ENCODE measurements at places on chromosomes 1 and 21.

DNA sequence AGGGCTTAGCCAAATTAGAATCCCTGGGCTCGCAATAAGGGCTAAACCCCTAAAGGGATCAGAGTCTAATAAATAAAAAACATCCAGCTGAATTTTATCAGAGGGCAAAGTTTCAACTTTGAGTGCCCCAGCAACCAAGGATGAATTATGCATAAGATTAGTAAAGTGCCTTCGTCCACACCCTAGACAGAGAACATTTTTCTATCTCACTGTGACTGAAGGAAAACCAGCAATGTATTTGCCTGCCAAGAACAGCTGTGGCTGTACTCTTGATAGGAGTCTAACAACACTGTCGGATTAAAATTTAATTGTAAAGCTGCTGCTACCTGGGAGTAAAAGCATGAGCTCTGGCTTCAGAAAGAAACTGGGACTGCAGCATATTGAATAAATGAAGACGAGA is 23.3 kb downstream of the WNT2B start:
- no peak for DNase-seq

DNA sequence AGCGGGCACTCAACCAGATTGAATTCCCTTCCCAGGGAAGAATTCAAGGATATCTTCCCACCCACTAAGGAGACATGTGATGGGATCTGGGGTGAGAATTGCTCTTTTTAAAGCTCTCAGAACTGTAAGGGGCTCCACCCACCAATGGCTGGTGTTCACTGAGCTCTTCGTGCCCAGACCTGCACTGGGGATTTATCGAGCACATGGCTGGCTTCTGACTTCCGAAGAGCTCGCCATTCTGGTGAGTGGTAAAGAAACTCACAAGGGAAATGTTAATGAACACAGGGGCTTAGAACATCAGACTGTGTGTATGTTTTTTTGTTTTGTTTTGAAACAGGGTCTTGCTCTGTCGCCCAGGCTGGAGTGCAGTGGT is 9.8 kb downstream of the PADI3 start:
- DNase-seq = no peak

- no peak for DNase-seq
Measured at GRCh38 chr1:208587110-208587509, 342.9 kb upstream of the PLXNA2 start.

DNA sequence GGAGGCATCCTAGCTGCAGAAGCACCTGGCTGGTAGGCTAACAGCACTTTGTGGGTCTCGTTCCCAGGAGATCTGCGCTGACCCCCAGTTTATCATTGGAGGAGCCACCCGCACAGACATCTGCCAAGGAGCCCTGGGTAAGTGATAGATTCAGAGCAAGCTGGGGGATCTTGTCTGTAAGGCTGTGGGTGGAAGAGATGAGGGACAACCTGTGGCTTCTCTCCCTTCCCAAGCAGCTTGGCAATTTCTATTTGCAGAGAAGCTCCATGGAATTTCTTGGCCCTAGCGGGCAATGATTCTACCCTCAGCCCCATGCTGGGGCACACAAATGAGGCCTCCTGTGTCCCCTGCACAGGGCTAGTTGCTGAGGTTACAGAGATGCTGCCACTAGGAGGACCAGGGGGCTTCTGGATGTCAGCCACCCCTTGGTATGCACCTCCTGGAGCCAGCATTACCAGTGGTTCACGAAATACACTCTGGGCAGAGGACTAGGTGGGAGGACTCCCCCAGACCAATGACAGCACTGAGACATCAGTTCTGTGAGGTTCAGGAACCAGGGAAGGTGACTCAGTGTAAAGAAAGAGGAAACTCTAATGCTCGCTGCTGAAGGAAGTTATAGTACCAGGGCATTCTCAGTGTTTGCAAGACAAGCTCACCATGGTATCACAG is 5.5 kb downstream of the CAPN2 start:
- DNase-seq = no peak

DNA sequence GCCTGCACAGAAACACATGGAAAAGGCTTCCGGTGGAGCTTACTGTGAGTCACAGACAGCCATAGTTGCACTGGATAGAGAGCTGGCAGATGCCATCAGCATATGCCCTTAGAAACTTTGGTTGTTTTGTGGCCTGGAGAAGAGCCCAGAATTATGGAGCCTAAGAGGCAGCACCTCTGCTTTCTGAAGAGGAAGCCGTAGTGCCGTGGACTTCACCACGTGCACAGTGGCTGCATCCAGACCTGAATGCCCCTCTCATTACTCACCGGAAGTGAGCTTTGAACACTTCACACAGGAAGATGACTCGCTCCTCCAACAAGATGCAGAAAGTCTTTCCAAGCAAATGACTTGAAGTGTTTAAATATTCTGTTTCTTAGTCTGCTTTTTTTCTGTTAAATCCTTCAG is 28.4 kb downstream of the JUN start:
- peak; percentile 87 for DNase-seq

- DNase-seq = no peak
Measured at GRCh38 chr1:169615803-169616202, 14.1 kb downstream of the SELP start.

- no peak for DNase-seq
Measured at GRCh38 chr21:34936883-34937563, 112.1 kb downstream of the RUNX1 start.

DNA sequence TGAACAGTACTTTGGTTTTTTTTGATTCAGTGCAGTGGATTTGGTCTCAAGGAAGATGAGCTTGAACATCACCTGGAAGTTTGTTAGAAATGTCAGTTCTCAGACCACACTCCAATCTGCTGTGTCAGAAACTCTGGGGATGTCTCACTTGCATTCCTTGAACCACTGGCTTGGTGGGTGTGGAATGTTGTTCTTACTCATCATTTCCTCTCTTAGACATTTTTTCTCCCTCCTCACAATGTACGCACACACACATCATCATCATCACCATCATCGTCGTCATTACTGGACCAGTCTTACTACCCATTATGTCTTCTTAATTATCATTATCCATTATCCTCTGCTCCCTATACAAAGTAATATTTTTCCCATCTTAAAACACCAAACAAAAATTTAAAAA is 91.9 kb upstream of the KCNK2 start:
- no peak for DNase-seq

- no peak for DNase-seq
Measured at GRCh38 chr1:4837031-4837600, 182.7 kb downstream of the AJAP1 start.

GRCh38 chr1:225824533-225824941 is 14.6 kb downstream of the EPHX1 start:
- peak; percentile 43 for DNase-seq

DNA sequence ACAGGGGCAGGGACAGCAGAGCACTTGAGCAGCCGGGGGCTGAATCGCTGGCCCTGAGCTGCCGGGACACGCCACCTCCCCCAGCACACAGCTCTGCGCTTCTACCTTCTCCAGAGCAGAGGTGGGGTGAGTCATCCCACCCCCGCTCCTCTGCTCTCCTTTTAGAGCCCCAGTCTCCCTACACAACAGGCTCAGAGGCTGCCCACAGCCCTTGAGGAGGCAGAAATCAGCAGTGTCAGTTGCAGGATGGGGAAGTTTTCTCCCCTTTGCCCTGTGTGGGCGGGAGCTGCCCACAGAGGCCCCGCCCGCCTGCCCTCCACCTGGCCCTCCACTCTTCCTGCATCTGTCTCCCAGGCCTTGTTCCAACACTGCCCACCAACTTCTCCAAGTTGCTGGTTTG is 94.6 kb downstream of the STUM start:
- DNase-seq = no peak
